Esophagus muscularis mucosa (tissue), 4 donors: ENCODE measurements at places on chromosomes 12 and 14. TPM values are rescaled to one million over a fixed set of nuclear protein-coding genes. Genes with fewer than 3 reads are reported as not detected.

The C12orf50 gene
- total RNA-seq: not detected

The SLC38A4 gene
- total RNA-seq: not detected

The SCYL2 gene
- total RNA-seq: 55.6 TPM

The ZDHHC17 gene
- 36.9 TPM for total RNA-seq

The SNRNP35 gene
- total RNA-seq: 12.1 TPM

The TAS2R42 gene
- total RNA-seq: not detected

The TBPL2 gene
- total RNA-seq: not detected

The NPFF gene
- not detected for total RNA-seq

The CLEC2A gene
- not detected for total RNA-seq

The PLD4 gene
- total RNA-seq: under 0.01 TPM

The CIDEB gene
- total RNA-seq: 6.7 TPM

The LHX5 gene
- total RNA-seq: not detected

The CCDC77 gene
- total RNA-seq: 5.4 TPM

The CCDC38 gene
- not detected for total RNA-seq
